ENCODE measurements at places on chromosomes 3 and 15. TPM values are rescaled to one million over a fixed set of nuclear protein-coding genes. Genes with fewer than 3 reads are reported as not detected.

The KCNMB2 gene
- not detected for total RNA-seq

The GP9 gene
- total RNA-seq, result not detected

The TMC3 gene
- total RNA-seq, result not detected

The A4GNT gene
- not detected for total RNA-seq

The RTP3 gene
- total RNA-seq, result not detected

The SLCO2A1 gene
- 0.11 TPM for total RNA-seq

The MEIS2 gene
- total RNA-seq, result 14.9 TPM

The PP2D1 gene
- not detected for total RNA-seq

The ABI3BP gene
- 2.7 TPM for total RNA-seq

The WDR93 gene
- not detected for total RNA-seq

The TMCO5A gene
- total RNA-seq, result not detected

The C15orf39 gene
- total RNA-seq, result 17.2 TPM

The PROK2 gene
- total RNA-seq, result not detected

The NANOGP8 gene
- total RNA-seq, result not detected

The DLL4 gene
- not detected for total RNA-seq

The VWA5B2 gene
- total RNA-seq, result not detected

The IL20RB gene
- total RNA-seq, result 118 TPM

The SI gene
- total RNA-seq, result not detected

The PRTG gene
- total RNA-seq, result not detected

The REC114 gene
- not detected for total RNA-seq

The GOLGA8O gene
- not detected for total RNA-seq

The CYP1A2 gene
- not detected for total RNA-seq

The GPR171 gene
- not detected for total RNA-seq

The GOLGB1 gene
- 31.0 TPM for total RNA-seq

The TNFAIP8L3 gene
- total RNA-seq, result 0.18 TPM

The CPLX3 gene
- not detected for total RNA-seq

The SLC22A13 gene
- 0.21 TPM for total RNA-seq

The EIF1B gene
- total RNA-seq, result 21.9 TPM

The IDH3A gene
- 73.3 TPM for total RNA-seq

The GABRR3 gene
- total RNA-seq, result not detected

The FAM174B gene
- total RNA-seq, result 0.71 TPM

The TGM5 gene
- total RNA-seq, result not detected

The CCDC13 gene
- 0.32 TPM for total RNA-seq

The BFSP2 gene
- total RNA-seq, result not detected

The GPR149 gene
- not detected for total RNA-seq

The SOX2 gene
- total RNA-seq, result 0.07 TPM

The SCAANT1 gene
- total RNA-seq, result not detected

The VGLL3 gene
- 1.8 TPM for total RNA-seq

The BBX gene
- total RNA-seq, result 51.1 TPM
